Sigmoid colon (tissue), 7 donors: ENCODE measurements at places on chromosomes 2 and 18. TPM values are rescaled to one million over a fixed set of nuclear protein-coding genes. Genes with fewer than 3 reads are reported as not detected.

GRCh38 chr2:100991404-100991773, 10.7 kb upstream of the RPL31 start:
- H3K4me1 ChIP-seq, result no peaks in the 10 kb centered on the region
- H3K4me3 ChIP-seq, result no peak overlapping the region
- H3K27me3 ChIP-seq, result no peaks in the 10 kb centered on the region
- DNase-seq, result no peak
- H3K27ac ChIP-seq, result no peak overlapping the region
- H3K36me3 ChIP-seq, result peaks cover 36% of the 10 kb centered on the region

GRCh38 chr2:9103663-9104277, 100.3 kb upstream of the MBOAT2 start:
- DNase-seq, result no peak
- no peak overlapping the region for H3K27ac ChIP-seq
- no peaks in the 10 kb centered on the region for H3K36me3 ChIP-seq
- no peak overlapping the region for H3K4me3 ChIP-seq
- peaks cover 24% of the 10 kb centered on the region for H3K4me1 ChIP-seq

- H3K4me1 ChIP-seq, result no peaks in the 10 kb centered on the region
- DNase-seq, result no peak
- no peaks in the 10 kb centered on the region for H3K36me3 ChIP-seq
- no peaks in the 10 kb centered on the region for H3K27me3 ChIP-seq
- H3K27ac ChIP-seq, result no peak overlapping the region
- no peak overlapping the region for H3K4me3 ChIP-seq
These were observed 85.8 kb upstream of the HPCAL1 start for GRCh38 chr2:10216677-10217488.

DNA sequence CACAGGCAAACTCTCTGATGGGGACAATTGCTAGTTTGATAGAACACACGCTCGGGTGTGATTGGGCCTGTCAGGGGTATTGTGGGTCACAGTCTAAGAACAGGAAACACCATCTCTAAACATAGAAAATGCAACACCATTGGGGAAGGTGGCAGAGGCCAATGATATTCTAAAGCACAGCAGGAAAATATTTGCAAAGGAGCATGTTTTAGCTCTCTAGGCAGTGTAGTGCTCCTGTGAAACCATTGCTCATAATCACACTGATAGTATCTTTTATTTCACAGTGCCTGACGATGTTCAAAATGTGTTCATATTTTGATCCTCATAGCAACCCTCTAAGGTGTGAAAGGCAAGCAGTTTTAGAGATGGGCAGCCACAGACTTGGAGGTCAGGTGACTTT, 224.2 kb downstream of the CD226 start:
- H3K36me3 ChIP-seq, result no peaks in the 10 kb centered on the region
- DNase-seq, result no peak
- no peaks in the 10 kb centered on the region for H3K4me1 ChIP-seq
- no peaks in the 10 kb centered on the region for H3K27me3 ChIP-seq
- no peak overlapping the region for H3K27ac ChIP-seq

GRCh38 chr2:160941290-160941846, 218.9 kb upstream of the TANK start:
- H3K4me1 ChIP-seq, result no peaks in the 10 kb centered on the region
- H3K27ac ChIP-seq, result no peak overlapping the region
- H3K27me3 ChIP-seq, result no peaks in the 10 kb centered on the region
- no peaks in the 10 kb centered on the region for H3K36me3 ChIP-seq
- H3K4me3 ChIP-seq, result no peak overlapping the region

- no peaks in the 10 kb centered on the region for H3K27me3 ChIP-seq
- peak overlapping the region; percentile 84 for H3K27ac ChIP-seq
- peaks cover 51% of the 10 kb centered on the region for H3K4me1 ChIP-seq
- no peak overlapping the region for H3K4me3 ChIP-seq
These were observed 56.2 kb downstream of the COBLL1 start for GRCh38 chr2:164785457-164785856.

The TNFRSF11A gene
- total RNA-seq, result 3.6 TPM

The DCDC2C gene
- 0.33 TPM for total RNA-seq

The KATNAL2 gene
- total RNA-seq, result 18.8 TPM
